ENCODE measurements at places on chromosomes 7 and 10.

GRCh38 chr10:79188154-79188965, 119.6 kb downstream of the ZMIZ1 start:
- no peak for ATAC-seq

GRCh38 chr10:11884706-11885423, 61.7 kb downstream of the PROSER2 start:
- ATAC-seq, result peak; percentile 64

DNA sequence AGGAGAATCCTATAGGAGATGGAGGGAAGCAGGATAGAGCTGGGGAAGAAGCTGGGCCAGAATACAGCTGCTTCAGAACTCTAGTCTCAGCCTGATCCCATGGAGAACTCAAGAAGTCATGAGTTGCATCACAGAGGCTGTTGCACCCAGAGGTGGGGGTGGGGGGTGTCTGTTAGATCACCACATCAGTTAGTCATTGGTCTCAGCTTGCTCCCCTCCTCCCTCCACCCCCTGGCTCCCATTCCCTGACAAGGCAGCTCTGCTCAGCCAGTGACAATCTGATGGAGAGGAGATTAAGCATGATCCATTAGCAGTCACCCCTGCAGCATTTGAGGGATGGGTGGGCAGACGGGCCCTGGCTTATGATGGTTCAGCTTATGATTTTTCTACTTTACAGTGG, 58.4 kb upstream of the FGL2 start:
- ATAC-seq, result no peak

DNA sequence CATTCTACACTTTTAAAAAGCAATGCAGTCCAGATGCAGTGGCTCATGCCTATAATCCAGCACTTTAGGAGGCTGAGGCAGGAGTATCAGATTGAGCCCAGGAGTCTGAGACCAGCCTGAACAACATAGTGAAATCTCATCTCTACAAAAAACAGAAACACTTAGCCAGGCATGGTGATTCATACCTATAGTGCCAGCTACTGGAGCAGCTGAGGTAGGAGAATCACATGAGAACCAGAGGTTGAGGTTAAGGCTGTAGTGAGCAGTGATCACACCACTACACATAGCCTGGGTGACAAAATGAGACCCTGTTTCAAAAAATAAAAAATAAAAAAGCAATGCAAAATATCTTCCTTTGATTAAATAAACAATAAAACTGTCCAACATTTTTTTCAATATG, 205.2 kb downstream of the GRM8 start:
- ATAC-seq, result no peak

GRCh38 chr7:135159359-135160085, 11.0 kb downstream of the CYREN start:
- ATAC-seq, result no peak

GRCh38 chr10:57334523-57334922, 933.2 kb downstream of the IPMK start:
- ATAC-seq, result no peak

GRCh38 chr7:115008465-115009114, 86.7 kb downstream of the MDFIC start:
- no peak for ATAC-seq

DNA sequence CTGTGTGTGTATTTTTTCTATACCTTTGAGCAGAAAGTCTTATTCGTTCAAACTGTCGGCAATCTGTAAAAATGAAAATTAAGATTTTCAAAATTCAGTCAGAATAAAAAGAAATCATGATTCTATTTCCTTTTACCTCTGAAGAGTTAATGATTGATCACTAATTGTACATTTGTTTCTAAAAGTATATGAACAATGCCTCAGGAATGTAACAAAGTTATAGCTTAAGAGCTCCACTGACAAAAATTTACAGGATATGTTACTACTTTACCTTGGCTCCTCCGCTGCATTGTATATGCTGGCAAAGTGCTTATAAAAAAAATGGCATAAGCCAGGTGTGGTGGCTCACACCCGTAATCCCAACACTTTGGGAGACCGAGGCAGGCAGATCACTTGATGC, 225.7 kb downstream of the VTI1A start:
- no peak for ATAC-seq

- no peak for ATAC-seq
Measured at GRCh38 chr7:130127404-130127803, 57.1 kb downstream of the KLHDC10 start.

DNA sequence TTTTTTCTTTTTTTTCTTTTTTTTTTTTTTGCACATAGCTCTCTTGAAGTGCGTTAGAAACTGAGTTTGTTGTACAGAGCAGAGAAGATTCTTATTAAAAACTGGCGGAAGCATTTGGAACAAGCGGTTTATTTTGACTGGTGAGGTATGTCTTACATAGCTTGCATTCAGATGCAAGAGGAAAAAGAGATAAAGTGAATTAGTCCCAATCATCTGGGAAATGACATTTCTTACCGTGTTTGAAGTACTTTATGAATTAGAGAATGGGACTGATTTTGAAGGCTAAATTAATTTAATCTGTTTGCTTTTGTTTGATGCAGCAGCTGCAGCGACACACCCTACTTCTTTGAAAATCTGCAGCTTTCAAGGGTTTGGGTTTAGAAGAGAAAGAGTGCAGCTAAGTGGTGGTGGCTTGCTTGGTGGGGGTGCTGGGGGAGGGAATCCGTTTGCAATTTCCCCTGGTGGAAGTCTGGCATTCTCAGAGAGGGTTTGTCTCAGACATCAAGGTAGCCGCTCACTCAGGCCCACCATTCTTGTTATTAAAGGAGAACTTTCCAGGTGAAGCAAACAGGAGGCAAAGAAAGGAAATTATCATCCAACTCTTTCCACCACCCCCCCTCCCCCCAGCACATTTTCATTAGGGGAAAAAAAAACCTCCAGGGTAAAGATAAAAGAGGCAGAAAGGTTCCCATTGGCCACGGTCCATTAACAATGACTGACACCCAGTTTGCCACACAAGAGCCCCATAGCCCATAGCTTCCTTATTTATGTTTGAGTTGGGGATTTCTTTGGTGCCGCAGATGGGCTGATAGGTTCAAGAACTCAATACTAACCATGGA, 231.7 kb downstream of the SKIDA1 start:
- ATAC-seq, result no peak

DNA sequence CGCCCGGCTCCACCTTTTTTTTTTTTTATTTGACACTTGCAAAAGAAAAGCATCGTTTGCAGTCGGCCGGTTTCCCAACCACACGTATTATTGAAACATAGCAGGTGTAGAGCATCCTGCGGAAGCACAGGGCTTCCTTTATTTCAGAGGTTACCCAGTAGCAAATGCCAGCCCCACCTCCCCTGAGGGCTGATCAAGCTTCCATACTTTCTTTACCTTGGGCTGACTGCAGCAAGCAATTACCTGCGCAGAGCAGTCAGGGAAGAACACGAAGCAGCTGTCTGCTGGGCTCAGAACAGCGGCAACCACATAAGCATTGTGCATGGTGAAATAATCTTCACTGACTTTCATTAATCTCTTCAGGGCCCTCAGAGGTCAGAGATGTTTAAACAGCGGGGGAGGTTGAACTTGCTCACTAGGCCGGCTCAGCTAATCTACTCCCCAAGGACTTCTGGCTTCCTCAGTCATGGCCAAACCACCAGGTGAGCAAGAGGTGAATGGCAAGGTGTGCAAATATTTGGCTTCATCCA, 784.7 kb upstream of the AUTS2 start:
- no peak for ATAC-seq

DNA sequence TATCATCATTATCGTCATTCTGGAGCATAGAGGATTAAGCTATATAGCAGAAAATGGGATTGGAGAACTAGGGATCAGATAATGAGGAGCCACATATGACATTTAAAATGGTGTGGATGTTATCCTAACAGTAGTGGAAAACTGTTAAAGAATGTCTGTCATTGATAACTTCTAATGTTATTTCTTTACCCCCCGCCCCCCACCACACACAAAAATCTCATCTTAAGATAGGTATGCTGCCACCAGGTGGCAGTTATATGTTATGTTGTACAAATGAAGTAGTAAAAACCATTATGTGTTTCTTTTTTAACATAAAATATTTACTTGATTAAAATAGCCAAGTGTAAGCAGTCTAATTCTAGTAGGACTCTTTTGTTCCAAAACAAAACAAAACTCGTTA, 13.0 kb downstream of the AKAP9 start:
- ATAC-seq, result no peak

DNA sequence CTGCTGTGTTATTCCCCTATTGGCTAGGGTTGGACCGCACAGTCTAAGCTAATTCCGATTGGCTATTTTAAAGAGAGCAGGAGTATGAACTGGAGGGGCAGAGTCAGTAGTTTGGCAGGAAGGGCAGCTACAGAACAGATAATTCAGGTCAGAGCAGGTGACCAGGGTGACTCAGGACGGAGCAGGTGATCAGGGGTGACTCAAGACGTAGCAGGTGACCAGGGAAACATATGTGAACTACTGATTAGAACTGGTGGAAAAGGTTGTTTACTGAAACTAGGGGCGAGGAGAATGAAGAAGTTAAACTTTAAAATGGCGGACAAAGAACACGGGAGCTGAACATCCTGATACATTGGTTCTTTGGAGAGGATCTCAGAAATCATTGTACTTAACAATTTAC, 102.3 kb downstream of the CCDC7 start:
- ATAC-seq, result peak; percentile 51

DNA sequence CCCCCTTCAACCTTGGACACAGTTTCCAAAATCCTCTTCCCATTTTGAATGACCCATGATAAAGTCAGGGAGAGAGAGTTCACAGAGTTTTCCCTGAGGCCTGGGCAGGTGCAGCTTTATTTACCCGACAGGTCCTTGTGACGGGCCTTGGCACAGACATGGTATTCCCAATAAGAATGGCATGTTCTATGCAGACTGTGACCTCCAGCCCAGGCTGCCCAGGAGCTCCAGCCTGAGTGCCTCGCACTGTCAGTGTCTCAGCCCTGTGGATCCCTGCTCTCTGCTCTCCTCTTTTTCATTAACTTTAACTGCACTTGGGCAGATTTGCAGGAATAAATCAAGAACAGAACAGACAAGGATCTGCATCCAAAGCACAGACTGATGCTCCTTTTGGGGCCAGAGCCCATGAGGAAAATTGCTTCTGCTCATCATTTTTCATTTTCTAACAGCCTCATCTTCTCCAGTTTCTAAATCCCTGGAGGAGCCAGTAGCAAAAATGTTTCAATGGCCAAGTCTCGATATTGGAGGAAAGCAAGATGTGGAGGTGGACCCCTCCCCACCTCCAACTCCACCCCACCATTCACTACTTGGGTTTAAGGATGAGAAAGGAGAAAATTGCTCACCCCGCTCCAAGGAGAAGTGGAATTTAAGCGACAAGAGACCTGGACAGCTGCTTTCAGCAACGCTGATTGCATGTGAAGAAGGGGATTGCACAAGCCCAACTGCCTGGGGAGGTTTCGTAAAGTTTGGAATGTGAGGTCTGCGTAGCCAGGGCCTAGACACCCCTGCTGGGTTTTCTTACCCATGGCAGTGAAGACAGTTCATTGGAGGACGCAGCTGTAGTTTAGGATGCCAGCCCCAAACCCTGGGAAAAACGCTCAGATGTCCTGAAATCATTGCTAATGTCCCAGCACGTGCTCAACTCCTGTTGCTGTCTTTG, 225.9 kb downstream of the WDR11 start:
- no peak for ATAC-seq

DNA sequence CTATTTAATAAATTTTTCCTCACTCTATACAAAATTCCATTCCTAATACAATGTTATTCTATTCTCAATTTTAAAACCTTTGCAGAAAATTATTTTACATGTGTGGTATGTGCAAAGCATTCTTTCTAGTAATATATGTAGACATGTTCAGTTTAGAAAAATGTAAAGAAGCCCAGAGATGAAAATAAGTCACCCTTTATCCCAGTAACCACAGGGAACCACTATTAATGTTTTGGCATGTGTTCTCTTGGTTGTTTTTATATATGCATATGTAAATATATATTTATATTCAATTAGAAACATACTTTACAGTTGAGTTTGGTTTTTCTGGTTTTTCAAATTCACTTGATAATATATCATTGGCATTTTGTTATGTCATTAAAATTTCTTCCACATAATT, 14.8 kb upstream of the GLCCI1 start:
- no peak for ATAC-seq

DNA sequence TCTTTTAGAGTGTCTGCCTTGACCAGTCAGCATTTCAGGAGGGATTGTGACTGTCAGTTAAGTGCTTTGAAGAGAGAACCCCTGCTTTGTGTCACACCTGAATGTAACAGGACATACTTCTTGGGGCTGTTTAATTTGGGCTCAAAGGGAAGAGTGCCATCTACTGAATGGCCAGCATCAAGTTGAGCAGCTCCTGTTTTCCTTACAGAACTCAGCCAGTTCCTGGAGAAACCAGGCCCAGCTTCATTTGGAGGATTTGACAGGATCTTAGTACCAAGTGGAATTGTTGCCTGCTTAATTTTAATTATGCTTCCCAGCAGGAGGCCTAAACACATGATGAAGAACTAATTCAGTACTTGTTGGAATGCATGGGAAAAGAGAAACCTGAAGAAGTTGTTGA, 8.3 kb downstream of the ADD3 start:
- no peak for ATAC-seq

DNA sequence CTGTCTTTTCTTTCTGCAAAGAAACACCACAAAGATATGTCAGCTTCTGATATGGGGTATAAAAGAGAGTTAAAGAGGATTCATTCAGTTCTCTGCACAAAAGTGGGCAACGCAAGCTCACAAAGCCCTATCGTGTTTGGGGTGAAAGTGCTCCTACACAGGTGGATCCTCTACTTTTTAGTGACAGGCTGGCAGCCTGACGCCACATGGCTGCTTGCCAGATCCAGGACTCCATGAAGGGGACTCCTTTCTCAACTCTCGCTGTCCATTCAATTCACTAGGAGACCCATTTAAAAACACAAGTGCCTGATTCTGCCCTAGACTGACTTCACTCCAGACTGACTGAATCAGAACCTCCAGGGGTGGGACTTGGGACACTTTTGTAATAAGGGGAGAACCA, 8.0 kb downstream of the PARP12 start:
- no peak for ATAC-seq

All from esophagus mucosa (tissue), 1 donor.